ENCODE measurements at places on chromosomes 2 and 18.

GRCh38 chr2:143209570-143210445 is 80.6 kb downstream of the ARHGAP15 start:
- DNase-seq = no peak

DNA sequence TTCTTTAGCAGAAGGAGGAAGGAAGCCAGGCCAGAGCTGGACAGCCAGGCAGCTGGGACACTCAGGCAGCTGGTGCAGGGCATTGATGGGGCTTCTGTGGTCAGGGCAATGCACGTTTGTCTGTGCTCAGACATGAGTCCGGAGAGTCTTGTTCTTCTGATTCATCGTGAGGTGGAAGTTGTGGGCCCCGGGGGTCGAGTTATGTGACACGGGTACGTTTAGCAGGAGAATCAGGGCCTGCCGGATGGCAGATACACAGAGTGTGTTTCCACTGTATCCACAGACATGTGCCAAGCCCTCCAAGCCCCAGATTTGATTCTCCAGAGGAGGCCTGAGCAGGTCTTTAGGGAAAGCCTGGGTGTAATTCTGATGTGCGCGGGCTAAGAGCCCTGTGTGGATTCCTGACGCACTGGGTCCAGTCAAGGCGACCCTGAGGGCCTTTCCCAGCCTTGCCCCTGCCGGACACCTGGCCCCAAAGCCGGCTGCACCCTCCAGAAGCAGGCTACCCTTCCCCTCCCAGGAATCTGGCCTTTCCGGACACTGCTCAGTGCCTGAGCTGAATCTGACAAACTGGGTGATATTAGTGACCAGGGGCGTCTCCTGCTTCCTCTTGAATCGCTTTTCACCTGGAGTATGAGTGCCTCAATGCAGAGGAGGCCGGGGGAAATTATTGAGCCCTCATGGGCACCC is 10.1 kb downstream of the ARHGEF4 start:
- no peak for DNase-seq

- no peak for DNase-seq
These were observed 5.3 kb upstream of the CEP68 start for GRCh38 chr2:65050931-65051330.

GRCh38 chr2:113847144-113847543 is 42.7 kb upstream of the ACTR3 start:
- DNase-seq = no peak

GRCh38 chr2:48479915-48480314 is 50.0 kb upstream of the STON1 start:
- no peak for DNase-seq

- DNase-seq = no peak
These were observed 36.3 kb downstream of the SLC35F5 start for GRCh38 chr2:113720167-113720566.

GRCh38 chr18:63321291-63321690 is 1.7 kb upstream of the BCL2 start:
- DNase-seq = no peak

GRCh38 chr2:102342888-102343287 is 12.7 kb upstream of the IL18R1 start:
- no peak for DNase-seq

Measured in left renal cortex interstitium (tissue), 4 donors.